Cortex of kidney (tissue), 1 donor: ENCODE measurements at places on chromosomes 6 and 20.

DNA sequence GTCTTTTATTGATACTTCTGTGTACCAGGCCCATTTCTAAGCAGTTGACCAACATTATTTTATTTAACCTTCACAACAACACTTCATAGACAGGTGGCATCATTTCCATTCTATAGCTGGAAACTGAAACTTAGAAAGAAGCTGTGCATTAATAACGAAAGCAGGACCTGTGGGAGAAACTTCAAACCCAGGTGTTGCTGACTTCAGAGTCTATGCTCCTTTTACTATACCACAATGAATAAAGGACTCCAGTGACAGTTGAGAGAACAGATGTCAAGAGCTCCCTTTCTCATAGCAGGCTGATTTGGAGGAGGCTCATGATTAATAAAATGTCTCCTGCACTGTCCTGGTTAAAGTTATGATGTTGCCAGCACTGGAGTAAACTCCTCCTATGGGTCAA lies 56.6 kb upstream of the POU3F2 start:
- no peak for DNase-seq

DNA sequence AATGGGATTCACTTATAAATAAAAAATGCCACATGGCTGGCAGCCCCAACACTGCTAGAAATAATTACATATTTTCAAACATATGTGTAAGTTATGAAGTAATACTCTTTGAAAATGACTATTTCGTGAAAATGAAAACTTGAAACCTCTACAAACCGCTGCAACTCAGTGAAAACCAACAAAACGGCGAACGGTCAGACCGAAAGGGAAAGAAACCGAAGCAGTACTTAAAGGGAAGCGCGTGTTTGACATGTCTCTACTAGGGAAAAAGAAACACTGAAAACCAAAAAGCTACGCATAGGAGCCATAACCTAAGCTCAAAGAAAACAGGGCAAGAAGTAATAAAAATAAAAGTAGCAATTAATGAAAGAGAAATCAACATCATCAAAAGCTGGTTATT lies 121.0 kb upstream of the GGTLC1 start:
- no peak for DNase-seq

DNA sequence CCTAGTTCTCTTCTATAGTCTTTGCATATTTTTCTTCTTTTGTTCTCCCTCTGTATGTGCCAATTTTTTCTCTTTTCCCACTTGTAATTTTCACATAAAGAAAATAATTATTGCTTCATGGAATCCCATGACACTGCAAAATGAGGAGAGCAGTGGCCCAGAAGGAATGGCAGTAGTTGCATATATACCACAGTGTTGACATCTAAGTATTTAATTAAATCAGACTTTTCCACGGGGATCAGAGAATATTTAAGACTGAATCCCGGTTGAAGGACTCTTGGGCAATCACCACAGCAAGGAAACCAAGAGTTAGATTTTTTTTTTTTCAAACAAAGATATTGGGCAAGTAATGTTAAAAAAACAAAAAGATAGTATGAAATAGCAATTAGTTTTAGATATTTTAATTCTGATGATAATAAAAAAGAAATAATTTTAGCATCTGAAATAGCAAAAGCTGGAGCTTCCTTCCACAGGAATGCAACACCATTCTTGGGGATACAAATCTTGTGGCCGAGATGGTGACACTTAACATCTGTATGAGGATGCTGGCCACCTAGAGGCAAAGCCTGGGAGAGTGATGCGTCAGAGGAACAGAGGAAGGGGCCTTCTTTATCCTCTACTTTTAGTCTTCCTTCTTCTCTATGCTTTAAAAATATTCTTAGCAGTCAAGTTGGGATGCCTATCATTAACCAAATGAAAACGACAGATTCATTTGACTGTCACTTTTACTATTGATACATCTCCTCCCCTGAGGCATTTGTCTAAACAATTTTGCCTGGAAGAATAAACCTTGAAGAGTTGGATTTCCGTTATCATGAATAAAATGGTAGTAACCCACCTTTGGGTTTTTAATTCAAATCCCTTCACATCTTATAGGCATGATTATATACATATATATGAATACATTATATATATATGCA lies 356.2 kb downstream of the GJA1 start:
- no peak for DNase-seq

- DNase-seq: no peak
Measured at GRCh38 chr20:24708411-24709295, 239.2 kb downstream of the SYNDIG1 start.

DNA sequence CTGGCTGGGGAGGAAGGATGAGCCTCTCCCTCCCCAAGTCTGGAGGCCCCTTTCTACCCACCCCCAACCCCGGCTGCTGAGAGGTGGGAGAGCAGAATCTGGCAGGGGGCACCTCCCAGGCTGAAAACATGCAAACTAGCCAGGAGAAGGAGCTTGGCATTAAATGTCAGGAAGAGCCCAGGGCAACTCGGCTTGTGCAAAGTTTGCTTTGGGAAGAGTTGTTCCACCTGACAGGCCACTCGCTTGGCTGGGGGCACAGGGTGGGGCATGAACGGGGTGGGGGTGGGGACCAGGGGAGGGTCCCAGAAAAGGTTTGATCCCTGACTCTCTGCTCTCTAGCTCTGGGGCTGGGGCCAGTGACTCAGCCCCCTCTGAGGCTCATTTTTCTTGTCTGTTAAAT lies 3.0 kb downstream of the SPDEF start:
- DNase-seq: no peak

- DNase-seq: no peak
Measured at GRCh38 chr6:111715321-111715720, 109.6 kb upstream of the TRAF3IP2 start.

- DNase-seq: no peak
Measured at GRCh38 chr6:54559136-54559535, 250.9 kb downstream of the TINAG start.

DNA sequence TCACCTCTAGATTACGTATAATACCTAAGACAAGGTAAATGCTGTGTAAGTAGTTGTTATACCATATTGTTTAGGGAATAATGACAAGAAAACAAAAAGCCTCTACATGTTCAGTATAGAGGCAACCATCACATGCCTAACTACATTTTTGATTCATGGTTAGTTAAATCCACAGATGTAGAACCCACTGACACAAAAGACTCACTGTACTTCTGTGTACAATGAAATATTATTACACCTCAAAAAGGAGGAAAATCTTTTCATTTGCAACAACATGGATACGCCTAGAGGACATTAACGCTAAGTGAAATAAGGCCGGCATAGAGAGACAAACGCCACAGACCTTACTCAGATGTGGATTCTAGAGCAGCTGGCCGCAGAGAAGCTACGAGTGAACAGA lies 50.5 kb downstream of the NINL start:
- DNase-seq: no peak

DNA sequence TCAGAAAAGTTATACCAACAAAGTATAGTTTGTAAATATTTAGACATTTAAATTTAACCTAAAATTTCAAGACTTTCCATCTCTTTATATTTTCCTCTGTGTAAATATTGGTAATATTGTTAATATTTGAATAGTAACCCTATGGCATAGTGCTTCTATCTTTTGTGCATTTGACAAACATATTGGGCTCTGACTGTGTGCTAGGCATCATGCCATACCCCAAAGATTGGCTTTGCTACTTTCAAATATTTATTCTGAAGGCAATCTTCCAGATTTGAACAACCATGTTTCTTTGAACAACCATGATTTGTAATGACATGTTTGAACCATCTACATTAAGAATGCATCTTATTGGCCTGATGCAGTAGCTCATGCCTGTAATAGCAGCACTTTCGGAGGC lies 15.5 kb upstream of the PRDM1 start:
- no peak for DNase-seq

GRCh38 chr6:124671324-124671723 lies 290.9 kb upstream of the RNF217 start:
- DNase-seq: no peak

DNA sequence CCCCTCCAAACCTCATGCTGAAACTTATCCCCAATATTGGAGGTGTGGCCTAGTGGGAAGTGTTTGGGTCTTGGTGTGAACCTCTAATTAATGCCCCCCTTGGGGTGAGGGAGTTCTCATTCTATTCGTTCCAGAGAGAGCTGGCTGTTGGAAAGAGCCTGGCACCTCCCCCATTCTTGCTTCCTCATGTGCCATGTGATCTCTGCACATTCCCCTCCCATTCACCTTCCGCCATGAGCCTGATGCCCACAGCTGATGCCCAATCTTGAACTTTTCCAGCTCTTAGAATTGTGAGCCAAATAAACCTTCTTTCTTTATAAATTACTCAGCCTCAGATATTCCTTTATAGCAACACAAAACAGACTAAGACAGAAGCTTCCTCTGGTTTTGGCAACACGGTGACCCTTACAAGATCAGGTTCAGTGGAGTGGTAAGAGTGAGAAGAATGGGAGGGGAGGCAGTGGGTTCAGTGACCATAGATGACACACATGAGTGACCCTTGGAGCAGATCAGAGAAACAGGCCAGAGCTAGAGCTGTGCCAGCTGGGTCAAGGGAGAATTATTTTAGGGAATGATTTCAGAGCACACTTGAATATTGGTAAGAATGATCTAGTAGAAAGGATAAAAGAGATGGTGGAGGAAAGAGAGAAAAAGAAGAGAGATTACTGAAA lies 176.4 kb downstream of the LY86 start:
- no peak for DNase-seq

- no peak for DNase-seq
Measured at GRCh38 chr6:159969921-159970320, 1.0 kb downstream of the IGF2R start.

DNA sequence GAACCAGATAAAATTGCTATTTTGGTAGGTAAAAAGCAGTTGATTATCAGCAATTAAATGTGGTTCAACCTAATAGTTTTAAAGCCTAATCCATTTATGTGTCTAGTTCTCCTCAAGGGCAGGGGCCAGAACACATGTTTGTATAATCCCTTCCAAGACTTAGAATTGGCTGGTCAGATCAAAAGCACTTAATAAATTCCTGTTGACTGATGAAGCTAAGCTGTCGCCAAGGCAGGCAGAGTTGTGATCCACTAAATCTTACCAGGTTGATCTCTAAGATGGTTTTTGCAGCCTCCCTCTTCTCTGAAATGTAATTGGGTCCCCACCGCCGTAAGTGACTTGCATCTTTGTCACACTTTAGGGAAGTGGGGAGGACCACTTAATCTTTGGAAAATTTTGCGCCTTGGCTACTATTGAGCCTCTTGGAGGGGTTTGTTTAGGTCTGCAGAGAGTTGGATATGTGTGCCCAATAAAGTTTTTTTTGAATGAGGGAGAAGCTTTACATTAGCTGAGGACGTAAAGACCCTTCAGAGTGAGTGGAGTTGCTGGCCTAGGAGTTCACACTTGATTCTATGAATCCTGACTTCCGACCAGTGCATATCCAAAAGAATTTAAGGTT lies 65.9 kb downstream of the PHF20 start:
- DNase-seq: no peak

DNA sequence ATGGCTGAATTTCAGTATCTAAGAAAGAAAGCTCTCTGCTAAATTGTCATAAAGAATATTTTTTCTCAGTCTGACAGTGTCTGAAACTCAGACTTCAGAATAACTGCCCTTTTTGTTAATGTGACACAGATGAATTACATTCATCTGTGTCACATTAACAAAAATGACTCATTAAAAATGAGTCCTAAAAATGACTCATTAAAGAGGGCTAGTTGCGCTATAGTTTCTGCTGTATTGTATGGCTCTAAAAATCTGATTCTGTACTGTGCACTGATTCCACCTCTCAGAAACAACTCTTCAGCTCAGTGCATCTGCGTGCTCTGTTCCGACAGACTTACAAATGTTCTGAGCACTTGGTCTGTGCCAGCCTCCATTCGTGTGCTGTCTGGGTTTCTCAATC lies 15.0 kb downstream of the RNF114 start:
- DNase-seq: no peak

- DNase-seq: no peak
Measured at GRCh38 chr6:30884521-30885480, 482 bp downstream of the DDR1 start.

DNA sequence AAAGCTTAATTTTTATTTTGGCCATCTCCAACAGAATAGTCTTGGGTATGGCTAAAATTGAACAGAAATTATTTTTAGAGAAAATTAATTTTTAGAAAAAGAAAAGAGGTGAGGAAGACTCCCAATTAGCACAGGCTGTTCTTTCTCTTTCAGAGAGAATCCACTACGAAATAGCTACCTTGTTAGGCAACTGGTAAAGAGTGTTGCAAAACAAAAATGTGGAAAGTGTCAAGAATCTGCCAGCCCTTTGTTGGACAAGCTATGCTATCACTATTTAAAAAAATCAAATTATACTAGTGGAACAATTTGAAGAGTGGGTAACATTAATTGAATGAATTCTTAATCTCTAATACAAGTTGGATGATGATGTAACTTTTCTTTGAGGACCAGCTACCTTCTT lies 19.2 kb upstream of the ZSCAN9 start:
- DNase-seq: no peak

DNA sequence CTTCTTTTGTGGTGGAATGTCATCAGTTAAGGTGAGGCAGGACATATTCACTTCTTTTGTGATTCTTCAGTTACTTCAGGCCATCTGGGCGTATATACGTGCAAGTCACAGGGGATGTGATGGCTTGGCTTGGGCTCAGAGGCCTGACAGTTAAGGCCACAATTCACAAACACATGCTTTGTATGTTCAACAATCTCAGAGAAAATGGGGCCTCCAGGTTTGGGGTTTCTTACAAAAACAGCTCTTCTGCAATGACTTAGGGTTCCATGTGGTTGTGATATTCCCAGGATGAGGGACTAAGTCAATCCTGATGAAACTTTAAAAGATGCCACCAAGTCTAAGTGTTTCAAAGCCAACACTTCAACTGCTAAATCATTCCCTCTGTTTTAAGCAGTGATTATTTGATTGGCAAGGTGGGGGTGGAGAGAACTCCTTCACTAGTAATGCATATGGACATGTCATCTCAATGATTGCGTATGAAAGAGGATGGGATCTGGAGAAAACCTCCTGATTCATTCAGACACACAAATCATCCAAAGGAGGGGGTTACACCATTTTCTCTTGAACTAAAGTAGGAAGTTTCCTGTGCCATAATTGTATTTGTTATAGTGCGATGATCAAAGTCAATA lies 41.7 kb upstream of the HEY2 start:
- no peak for DNase-seq
